ENCODE measurements at places on chromosomes 1 and 21.

DNA sequence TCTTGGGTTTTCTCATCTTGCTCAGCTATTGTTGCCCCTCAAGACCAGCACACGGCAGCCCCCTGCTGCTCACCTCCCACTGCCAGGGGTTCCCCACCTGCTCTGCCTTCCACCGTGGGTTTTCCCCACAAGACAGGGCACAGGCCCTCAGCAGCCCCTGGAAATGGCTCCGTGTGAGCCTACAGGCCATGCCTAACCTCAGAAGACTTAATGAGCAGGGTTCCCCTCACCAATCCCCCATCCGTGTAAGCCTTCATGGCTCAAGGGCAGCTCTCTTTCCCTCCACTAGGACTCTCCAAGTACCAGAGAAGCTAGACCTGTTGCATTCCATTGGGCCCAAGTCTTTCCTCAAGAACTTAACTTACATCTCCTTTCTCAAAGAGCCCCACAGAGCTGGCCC lies 18.4 kb upstream of the RCAN3 start:
- DNase-seq = no peak

DNA sequence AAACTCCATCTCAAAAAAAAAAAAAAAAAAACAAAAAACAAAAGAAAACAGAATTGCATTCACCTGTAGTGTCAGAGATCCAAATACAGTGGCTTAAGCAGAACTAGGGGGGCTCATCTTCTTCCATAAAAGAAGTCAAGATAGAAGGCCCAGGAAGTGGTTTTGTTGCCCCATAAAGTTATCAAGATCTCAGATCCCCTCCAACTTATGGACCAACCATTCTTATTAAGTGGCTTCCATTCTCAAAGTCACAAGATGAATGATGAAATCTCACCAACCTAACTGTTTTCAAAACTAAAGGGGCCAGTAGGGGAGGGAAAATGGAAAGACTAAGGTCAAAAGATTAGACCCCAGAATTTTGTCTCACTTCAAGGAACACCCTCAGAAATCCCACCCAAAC lies 30.1 kb upstream of the DUSP23 start:
- DNase-seq = no peak

GRCh38 chr21:21162786-21163185 lies 164.6 kb downstream of the NCAM2 start:
- no peak for DNase-seq

- no peak for DNase-seq
Measured at GRCh38 chr1:150152772-150153456, 3.2 kb downstream of the PLEKHO1 start.

DNA sequence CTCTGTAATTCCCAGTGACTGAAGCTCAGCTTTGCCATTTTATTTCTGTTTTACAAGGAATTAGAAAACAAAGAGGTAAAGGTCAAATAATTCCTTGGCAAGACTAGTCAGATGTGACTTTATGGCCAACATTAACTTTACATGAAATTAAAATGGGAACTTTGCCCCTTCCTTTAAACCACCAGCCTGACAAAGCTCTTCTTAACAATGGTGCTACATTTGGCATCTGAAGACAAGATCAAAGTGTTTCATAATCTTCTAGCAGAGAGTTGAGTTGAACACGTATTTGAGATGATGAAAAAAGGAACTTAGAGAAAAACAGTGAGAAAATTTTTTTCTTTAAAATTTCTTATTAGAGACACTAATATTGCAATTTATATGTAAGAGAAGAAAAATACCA lies 193.8 kb downstream of the AK5 start:
- no peak for DNase-seq

DNA sequence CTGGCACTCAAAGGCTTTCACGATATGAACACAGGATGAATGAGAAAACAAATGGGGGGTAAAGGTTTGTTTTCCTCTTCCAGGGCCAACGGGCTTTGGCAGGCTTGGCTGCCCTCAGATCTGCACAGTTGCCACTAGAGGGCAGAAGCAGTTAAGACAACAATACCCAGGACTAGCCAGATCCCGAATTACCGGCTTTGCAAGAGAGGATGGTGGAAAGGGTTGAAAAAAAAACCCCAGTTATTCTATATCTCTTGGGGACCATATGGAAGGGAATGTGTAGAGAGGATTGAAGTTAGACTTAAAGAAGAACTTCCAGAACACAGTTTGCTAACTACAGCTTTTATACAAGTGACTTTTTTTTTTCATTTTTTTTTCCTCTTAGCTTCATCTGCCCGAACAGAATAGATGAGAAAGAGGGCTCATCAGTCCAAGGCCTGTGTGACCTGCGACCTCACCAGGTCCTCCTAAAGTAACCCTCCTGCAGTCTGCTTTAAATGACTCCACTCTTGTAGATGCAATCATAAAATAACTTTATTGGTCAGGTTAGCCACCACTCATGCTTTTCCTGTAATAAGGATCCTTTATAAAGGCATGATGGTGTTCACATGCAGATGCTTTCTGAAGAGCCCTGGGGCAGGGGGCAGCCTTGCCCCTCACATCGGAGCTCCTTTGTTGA lies 10.7 kb downstream of the FMOD start:
- peak; percentile 81 for DNase-seq

- no peak for DNase-seq
Measured at GRCh38 chr1:182713939-182714338, 29.6 kb upstream of the RGS8 start.

DNA sequence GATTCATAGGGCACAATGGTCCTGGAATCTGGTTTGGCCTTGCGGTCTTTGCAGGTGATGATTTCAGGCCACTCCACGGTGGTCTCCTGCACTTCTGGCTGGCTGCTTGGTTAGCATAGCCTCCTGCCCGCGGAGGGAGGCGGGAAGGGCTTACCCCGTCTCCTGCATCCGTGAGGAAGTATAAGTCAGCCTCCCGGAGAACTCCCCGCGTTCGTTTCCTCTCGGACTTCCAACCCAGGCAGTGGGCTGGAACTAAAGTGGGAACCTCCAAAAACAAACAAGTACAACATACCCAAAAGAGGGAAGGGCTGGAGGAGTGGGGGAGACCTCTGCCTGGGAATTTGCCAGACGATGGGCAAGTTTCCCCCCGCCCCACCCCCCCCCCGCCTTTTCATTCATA lies 939 bp upstream of the CCN1 start:
- DNase-seq = no peak

DNA sequence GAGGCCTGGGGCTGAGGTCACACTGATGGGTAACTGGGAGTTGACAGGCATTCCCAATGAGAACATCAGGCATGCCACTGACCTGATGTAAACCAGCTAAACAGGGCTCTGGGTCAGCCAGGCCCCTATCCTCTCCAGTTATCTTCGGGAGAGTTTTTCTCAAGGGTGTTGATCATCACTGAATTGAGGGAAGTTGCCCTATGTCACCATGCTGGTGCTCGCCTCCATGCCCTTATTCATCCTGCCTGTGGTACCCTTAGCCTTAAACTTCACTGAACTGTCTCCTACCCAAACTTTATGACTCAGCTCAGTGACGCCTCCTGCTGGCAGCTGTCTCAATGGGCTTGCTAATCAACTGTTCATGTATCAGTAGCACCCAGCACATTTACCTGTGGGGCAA lies 80.7 kb upstream of the TNR start:
- DNase-seq = no peak

DNA sequence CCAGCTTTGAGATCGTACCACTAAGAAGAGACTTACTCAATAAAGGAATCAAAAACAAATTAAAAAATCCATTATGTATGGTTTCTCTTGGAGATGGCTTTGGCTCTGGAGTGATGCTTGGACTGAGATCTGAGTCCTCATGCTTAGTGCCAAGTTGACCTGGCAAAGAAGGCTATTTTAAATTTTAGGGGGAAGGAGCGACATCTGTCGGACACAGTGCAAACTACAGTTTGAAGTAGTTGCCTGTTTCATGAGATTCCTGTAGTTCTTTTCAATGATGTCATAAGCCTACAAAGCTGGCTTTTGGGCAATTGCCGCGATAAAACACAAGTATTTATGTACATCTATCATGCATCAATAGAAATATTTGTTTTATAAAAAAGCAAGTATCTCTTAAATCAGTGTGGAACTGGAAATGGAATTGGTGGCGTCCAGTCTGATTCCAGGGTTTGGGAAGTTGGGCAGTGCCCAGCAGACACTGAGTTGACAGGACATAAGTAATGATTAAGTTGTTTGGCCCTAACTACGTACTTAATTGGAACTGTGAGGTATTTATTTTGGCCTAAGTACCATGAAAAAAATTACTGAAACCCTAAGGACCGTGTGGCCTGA lies 50.0 kb downstream of the TBCE start:
- DNase-seq = peak; percentile 72

DNA sequence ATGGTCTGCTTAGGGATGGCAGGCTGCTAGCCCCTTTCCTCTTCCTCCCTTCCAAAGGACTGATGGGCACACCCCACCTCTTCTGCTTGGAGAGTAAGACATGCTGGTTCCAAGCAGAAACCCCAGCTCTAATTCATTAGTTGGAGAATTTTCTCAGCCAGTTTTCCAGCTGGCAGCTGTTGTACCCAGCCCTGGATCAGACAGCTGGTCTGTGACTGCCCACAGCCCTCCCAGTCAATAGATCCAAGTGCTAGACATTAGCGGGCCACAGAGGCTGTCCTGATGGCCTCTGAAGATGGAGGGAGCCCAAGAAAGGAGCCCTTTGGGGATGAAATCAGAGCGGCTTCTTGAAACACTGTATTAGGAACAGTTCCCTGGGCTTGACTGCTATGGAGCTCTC lies 35.8 kb downstream of the ACOT11 start:
- no peak for DNase-seq

GRCh38 chr1:233473549-233474204 lies 140.2 kb upstream of the KCNK1 start:
- no peak for DNase-seq

GRCh38 chr1:193794239-193794638 lies 607.8 kb upstream of the B3GALT2 start:
- DNase-seq = no peak

- no peak for DNase-seq
Measured at GRCh38 chr1:1452882-1453281, 3.4 kb downstream of the ATAD3C start.

- no peak for DNase-seq
Measured at GRCh38 chr1:247294282-247294681, 37.4 kb downstream of the ZNF496 start.

DNA sequence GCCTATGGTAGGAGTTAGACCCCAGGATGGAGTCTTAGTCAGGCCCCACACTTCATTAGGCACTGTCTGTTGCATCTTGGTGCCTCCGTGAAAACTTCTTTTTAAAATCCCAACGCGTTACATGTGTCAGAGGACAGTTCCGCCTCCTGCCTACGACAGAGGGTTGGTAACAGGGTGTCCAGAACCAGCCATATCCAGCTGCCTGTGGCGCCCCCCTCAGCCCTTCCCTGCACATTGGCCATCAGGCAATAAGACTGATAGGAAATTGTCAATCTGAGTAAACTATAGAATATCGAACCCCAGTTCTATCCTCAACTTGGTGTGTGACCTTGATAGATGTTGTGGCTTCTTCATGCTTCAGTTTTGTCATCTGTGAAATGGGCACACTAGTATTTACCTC lies 108.6 kb upstream of the CSF3R start:
- DNase-seq = no peak

DNA sequence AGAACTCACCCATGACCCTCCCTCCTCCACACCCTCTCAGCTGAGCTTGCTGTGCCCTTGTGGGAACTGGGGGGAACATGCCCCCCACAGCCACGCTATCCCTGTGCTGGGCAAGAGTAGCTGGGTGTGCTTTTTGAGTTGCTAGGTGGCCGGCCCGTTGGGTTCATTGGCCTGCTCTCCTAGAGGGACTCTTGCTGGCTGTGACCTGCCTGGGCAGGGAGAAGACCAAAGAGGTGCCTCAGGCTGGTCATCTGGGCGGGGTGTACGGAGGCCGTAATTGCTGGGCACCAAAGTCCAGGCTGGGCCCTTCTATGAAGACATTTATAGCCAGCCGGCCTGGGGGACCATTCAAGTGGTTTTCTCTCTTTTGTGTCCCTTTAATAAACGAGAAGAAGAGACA lies 138.3 kb upstream of the ZBTB40 start:
- no peak for DNase-seq

DNA sequence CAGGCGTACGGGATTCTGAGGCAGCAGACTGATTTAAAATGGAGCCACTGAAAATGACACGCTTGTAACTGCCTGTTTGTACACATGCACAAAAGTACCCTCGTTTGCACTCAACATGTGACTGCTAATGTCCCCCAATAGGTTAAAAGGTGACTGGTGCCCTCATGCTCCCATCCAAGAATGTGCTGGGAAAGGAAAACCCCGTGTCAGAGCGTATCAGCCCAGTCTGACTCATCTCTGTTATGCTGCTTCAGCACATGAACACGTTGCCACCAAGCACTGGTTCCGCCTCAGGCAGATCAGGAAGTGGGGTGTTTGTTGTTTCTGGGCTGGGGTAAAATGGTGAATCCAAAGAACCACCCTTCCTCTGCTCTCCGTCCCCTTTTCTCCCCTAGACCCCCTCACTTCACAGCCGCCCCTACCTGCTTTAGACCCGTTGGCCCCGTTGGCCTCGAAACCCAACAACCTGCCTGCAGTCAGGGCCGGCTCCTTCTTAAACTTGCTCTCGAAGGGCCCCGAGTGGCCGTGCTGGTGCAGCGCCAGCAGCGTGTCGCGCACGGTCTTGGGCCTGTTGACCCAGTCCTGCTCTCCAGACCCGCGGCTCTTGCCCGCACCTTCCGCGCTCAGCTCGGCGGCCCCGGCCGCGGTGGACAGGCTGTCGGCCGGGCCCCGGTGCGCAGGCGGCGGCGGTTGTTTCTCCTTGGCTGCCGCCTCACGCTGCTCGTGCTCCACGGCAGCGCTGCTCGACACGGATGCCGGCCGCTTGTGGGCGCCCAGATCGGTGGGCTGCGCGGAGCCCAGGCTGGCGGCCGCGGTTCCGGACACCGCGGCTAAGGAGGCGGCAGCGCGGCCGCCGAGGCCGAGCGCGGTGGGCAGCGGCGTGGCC lies 1.7 kb downstream of the IRF2BP2 start:
- peak; percentile 88 for DNase-seq

DNA sequence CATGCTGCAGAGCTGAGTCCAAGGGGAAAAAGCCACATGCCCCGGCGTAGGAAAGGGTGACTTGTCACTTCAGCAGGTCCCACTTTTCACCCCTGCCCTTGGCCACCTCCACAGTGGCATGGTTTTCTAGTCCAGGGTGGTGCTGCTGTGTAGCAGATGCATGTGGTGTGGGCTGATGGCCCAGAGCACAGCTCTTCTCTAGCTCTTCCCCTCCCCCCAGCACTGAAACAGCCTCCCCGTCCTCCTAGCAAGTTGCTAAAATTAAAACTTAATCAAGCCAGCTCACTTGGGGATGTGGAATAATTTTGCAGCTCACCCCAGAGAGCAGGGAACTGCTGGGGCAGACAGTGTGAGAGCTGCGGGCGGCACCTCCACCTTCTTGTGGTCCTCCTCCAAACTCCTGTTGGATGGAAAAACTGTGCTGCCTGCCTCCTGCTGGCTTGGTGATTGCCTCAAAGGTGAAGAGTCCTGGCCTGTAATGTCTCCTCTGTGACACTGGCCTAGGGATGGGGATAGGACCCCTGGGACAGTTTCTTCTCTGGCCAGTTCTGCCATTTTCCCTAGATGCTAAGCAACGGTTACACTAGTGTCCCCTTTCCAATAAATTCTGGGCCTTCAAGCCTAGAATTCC lies 91.6 kb downstream of the RNF220 start:
- DNase-seq = no peak
